ENCODE measurements at places on chromosomes 12 and 14.

GRCh38 chr12:56104815-56105608 lies 653 bp downstream of the PA2G4 start:
- no peak for DNase-seq

DNA sequence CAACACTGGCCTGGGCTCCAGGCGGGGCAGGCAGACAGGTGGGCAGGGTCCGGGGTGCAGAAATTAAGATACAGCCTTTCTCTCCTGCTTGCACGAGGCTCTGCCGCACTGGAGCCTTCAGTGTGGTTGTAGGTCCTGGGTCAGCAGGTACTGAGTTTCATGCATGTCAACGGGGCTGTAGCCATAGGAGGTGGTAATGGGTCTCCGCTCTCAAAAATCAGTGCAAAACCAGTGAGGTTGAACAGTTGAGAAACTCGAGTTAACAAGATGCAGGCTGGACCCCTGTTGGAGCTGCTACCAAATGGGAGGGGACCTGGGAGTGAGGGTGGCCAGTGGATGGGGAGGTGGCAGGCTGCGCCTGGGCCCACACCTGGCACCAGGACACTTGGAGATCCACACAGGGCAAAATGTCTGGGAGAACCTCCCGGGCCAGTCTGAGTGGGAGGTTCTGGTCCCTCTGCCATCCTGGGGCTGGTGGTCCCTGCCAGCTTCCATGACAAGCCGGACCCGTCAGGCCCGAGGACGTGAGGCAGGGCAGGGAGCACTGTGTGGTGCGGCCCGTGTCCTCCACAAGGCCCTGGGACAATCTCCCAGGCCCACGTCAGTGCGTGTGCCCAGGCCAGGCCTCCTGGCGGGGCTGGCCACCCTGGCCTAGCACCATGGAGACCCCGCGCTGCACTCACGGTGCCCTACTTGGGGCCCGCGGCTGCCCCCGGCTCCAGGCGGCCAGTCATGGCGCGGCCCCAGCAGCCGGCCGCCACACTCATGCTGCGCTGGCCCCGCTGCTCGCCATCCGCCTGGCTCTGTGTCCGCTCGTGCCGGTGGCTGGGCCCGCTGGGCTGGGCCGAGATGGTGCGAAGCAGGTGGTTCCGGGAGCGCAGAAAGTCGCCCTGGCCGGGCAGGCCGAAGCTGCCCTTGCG lies 5.1 kb downstream of the ARL6IP4 start:
- no peak for DNase-seq

DNA sequence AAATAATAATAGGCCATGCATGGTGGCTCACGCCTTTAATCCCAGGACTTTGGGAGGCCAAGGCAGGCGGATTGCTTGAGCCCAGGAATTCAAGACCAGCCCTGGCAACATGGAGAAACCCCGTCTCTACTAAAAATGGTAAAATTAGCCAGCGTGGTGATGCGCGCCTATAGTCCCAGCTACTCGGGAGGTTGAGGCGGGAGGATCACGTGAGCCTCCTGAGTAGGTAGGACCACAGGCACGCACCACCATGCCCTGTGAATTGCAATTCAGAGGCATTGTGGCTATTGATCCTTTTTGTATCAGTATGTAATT lies 2.3 kb downstream of the ARHGDIB start:
- DNase-seq: no peak

- DNase-seq: no peak
These were observed 55.7 kb downstream of the NINJ2 start for GRCh38 chr12:607541-608001.

GRCh38 chr14:100102156-100102785 lies 37.0 kb downstream of the EVL start:
- DNase-seq: no peak

DNA sequence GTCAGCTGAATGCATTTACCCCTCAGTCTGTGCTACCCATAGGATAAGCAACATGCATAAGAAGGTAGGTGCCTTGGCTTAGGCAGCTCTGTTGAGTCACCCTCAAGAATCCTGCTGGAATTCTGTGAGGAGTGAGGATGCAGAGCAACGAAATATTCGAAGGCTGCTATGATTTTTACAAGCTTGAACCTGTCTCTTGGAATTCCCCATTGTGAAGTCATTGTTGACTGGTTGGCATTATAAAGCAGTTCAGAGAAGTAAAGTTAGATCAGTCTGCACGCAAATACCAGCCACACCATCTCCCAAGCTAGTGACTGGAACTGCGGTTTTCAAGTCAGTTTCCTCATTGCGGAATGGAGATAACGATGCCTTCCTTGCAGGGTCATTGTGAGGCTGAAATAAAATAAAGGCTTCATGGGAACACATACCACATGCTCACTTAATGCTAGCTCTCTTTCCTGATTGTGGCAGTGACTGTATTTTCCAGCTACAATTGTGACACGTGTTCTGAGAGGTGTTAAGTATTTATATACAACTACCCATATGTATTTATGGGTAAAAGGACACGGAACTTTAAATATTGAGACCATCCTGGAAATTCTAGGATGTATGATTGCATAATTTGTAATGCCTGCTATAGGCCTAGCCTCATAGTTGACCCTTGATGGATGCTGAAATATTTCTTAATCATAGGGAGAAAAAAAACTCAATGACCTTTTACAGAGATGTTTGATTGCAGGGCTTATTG lies 96.7 kb downstream of the ETV6 start:
- peak; percentile 80 for DNase-seq

DNA sequence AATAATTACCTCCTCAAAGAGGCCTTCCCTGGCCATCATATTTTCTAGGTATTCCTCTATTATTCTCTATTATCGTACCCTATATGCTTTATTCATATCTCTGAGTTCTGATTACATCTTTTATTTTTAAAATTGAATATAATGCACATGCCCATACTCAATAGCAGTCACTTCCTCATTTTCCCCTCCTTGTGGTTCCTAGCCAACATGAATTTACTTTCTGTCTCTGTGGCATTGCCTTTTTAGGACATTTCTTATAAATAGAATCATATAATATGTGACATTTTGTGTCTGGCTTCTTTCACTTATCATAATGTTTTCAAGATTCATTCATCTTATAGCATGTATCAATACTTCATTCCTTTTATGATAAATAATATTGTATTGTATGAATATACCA lies 74.4 kb upstream of the TRHDE start:
- DNase-seq: no peak

DNA sequence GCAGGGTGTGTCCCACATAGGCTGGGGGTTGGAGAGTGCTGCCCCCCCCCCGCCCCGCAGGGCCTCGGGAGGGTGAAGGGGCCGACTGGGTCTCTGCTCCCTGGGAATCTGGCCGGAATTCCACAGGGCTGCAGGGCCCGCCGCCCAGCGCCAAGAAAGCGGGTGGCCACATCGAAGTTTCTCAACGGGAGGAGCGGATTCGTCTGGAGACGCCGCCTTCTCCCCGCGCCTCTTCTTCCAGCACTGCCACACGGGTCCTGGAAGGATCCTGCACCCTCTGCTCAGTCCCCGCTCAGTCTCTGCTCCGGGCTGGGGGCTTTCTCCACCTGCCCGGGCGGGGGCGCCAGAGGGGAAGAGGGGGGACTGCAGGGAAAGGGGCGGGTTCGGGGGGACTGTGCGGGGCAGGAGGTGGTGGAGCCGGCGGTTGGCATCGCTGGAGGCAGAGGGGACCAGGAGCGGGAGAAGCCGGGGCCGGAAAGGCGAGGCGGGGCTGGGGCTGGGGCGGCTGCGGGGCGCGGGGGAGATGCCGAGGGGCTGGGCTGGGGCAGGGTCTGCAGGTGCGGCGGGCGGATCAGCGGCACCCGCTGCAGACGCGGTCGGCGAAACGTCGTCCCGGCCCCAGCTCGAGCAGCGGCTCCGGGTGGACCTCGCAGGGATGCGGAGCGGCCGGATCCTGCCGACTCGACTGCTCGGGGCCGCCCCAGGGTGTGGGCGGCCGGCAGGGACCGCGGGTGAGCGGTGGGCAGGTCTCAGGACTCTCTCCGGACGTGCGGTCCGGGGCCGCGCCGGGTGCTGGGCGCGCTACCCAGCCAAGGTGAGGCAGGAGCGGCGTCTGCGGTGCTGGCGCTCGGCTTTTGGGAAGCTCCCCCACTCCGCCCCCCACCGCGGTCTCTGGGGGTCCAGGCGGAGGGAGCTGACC lies 811.4 kb upstream of the TMEM132C start:
- no peak for DNase-seq

DNA sequence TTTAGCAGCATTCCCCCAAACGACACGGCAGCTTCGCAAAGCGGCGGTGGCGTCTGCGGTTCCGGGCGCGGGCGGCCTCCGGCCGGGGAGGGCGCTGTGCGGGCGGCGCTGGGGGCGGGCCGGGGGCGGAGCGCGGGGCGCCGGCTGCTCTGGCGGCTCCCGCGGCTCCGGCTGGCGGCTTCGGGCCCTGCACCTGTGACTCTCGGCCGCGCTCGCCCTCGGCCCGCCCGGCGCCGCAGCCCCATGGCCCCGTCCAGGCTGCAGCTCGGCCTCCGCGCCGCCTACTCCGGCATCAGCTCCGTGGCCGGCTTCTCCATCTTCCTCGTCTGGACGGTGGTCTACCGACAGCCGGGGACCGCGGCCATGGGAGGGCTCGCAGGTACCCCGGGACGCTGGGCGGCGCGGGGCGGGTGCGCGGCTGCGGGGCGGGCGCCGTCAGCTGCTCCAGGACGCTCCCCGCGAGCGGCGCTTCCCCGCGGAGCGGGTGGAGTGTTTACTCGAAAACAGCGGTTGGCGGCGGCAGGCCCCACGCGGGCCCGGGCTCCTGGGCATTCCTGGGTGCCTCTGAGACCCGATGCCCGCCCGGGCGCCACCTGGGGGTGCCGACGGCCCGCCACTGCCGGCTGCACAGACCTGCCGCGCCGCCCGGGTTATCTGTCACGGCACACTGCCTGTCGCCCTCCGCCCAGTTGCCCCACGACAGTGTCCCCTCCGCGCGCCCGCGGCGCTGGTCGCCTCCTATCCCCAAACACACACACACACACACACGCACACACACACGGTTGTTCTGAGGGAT lies at the start of gene SLC48A1:
TSS of gene SLC48A1 (plus strand) at position 177 of the 796 bp plus-strand sequence. CDS start at position 244, 67 bp downstream.
- peak; percentile 63 for DNase-seq

GRCh38 chr14:73997944-73998447 lies 21.1 kb downstream of the ENTPD5 start:
- no peak for DNase-seq

DNA sequence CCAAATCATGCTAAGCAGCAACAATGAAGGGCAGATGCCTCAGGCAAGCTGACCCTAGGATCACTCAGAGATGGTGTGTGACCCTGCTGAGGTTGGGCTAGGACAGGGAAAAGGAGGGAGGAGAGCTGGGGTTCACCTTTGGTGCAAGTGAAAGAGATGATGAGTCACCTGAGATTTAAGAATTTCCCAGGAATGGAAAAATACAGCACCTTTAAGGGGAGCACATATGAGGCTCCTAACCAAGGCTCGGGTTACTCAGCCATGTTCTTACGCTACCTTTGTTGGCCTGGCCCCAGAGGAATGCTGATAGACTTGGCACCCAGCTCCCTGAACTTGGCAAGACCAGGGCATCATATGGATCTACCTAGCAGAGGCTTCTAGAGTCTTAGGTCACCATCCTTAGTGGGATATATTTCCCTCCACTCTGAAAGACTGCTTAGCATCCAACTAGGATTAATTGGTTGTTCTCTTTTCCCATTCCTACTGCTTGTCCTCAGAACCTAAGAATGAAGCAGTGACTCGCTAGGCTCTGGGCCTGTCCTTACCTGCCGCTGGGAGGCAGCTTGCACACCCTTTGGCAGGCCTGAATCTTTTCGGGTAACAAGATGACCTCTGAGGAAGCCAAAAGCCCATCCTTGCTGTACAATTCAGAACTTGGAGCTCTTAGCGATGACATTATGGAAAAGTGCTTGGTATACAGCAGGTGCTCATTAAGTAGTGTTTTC lies 4.0 kb upstream of the NAA25 start:
- no peak for DNase-seq

DNA sequence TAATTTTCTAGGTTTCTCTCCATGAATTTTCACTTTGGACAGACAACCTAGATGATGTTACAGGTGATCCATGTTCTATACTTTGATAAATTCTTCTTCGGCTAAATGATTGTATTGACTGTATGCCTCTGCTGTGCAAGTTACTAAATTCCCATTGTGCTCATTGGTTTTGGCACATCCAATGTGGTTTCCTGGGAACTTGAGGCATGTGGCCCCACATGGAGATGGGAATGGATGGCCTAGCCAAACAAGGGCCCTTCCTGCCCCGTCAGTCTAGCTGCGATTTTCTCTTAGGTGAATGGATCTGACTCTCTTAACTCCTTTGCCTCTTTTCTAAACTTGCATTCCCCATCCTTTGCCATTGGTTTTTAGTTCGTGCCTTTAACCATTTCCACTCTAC lies 186.2 kb downstream of the PELI2 start:
- DNase-seq: no peak

GRCh38 chr12:64574837-64575236 lies 35.5 kb upstream of the RASSF3 start:
- no peak for DNase-seq

- DNase-seq: no peak
These were observed 229.4 kb downstream of the CNTN1 start for GRCh38 chr12:40921563-40922163.
